ENCODE measurements at places on chromosomes 5 and 9.

DNA sequence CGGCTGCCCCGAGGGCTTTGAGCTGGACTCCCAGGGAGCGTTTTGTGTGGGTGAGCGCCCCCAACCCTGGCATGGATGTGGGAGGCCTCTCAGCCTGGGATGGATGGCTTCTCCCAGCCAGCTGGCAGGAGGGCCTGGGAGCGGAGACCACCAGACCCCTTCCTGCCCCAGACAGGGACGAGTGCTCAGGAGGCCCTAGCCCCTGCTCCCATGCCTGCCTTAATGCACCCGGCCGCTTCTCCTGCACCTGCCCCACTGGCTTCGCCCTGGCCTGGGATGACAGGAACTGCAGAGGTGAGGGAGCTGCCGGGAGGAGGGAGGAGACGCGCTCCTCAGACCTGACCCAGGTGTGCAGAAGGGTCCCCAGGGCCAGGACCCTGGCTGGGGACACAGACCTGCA is 17.4 kb upstream of the ASS1 start:
- no peak for DNase-seq

- peak; percentile 86 for DNase-seq
Measured at GRCh38 chr9:124708633-124709291, 62.3 kb downstream of the NR6A1 start.

GRCh38 chr5:63125392-63125791 is 546.8 kb downstream of the LRRC70 start:
- no peak for DNase-seq

- no peak for DNase-seq
Measured at GRCh38 chr5:89967771-89968444, 441.6 kb downstream of the CETN3 start.

DNA sequence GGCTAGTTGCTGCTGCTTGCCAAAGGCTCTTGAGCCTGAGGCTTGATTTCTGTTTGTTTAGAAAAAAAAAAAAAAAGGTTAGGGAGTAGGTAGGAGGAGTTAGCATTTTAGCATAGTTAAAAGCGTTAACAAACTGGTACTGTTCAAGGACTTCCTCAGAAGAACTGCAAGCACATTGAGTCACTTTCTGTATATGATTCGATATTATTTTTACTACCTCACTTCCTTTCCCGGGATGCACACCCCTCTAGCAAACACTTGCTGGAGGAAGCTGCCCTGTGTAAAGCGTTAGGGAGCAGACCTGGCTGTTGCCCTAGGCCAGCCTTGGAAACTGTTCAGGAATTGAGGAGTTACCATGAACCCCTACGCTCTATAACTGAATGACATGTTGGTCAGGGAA is 15.7 kb upstream of the CEP120 start:
- no peak for DNase-seq

GRCh38 chr5:80142996-80143395 is 107.8 kb downstream of the THBS4 start:
- no peak for DNase-seq

GRCh38 chr5:123286891-123287290 is 136.3 kb downstream of the CEP120 start:
- no peak for DNase-seq

DNA sequence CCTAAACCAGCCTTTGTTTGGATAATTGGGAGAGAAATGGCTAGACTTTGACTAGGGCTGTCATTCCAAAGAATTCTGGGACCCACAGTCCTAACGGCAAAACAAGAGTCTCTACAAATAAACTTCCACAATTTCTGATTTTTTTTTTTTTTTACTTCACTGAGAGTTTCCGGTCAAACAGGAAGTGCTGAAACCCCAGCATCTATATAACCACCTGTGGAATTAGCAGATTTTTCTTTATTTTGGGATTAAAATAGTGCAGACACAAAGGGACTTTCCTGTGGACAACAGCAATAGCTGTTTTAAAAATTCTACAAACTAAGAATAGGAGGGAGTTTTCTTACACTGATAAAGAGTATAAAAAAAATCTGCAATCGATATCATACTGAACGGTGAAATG is 157.4 kb downstream of the ARSB start:
- no peak for DNase-seq

DNA sequence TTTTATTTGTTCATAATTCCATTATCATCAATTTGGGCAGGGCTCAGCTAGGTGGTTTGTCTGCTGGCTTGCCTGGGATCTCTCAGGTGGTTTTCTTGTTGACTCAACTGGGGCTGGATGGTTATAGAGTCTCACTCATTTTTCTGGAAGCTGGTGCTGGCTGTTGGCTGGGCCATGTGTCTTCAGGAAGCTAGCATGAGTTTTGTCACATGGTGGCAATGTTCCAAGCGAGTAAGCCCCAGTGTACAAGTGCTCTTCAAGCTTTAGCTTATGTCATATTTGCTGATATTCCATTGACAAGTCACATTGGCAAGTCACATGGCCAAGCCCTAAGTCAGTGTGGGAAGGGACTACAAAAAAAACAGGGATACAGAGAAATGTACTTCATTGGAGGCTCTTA is 2.3 kb upstream of the RASEF start:
- no peak for DNase-seq

DNA sequence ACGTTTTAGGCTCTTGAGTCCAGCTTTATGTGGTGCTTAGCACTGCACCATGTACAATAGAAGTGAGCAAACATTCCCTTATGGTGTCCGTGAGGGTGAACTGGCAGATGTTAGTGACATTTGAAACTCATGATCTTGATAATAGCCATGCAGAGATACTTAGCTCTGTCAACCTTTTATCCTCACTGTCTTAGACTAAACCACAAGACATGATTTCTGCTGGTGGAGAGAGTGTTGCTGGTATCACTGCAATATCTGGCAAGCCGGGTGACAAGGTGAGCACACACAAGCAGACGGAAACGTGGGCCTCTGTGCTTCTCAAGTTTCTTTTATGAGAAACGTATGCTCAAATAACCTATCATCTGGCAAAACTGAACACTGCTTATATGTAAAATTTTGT is 68.4 kb downstream of the CAST start:
- DNase-seq, result no peak

GRCh38 chr9:6978591-6978990 is 220.8 kb downstream of the KDM4C start:
- no peak for DNase-seq

DNA sequence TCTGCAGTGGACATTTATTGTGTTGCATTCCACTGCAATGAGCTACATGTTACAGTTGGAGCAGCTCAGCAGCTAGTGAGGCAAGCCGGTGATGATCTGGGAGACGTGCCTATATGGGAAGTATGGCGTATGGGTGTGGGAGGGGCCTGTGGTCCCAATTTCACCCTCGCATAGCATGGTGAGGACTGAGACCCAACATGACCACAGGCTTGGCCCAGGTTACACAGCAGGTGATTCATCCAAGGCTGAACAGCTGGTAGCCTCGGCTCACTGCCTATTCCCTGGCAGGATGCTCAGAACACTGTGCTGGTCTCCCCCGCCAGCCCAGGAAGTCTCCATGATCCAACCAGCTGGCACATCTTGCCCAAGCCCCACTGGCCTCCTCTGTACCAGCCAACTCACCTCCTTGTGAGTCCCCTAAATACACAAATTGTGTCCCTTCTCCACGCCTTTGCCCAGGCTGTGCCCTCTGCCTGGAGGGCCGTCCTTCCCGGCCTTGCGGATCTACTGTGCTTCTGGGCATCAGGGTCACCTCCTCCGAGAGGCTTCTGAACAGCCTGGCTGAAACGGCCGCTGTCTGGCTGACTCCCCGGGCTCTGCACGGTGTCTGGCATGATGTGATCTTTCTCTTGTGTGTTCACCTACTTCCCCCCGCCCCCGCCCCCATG is 81.4 kb downstream of the NSUN2 start:
- no peak for DNase-seq

- peak; percentile 49 for DNase-seq
Measured at GRCh38 chr5:59039296-59040023, 456.6 kb downstream of the RAB3C start.

DNA sequence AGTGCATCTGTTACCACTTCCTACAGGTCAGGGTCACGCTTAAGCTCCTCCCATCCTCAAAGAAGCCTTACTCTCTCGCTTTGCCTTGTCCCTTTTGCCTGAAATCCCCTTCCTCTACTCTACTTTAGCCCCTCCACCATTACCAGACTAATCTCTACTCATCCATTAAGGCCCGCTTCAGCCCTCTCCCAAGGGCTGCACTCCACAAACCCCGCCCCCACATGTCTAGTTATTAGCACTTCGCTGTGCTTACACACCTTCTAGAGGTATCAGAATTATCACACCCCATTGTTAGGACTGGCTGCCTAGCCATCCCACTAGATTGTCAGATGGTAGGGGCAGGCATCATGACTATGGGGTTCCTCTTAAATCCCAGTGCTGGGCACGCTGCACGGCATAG is 565.7 kb upstream of the WWC1 start:
- no peak for DNase-seq

DNA sequence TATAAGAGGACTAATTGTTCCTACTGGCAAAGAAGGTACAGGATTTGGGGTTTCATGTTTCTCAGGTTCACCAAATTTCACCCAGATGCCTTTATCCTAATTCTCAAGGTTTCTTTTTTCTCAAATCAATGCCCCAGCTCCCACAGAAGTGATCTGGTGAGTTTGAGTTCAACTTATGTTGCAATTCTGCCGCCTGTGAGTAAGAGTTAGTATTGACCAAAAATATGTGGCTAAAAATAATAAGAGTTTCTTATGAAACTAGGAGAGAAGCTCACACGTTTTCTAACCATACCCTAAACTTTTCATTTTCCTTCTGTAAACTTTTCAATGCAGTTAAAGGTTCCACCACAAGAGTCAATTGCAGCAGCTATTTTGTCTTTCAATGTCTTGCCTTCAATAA is 15.1 kb downstream of the SLCO6A1 start:
- DNase-seq, result no peak

DNA sequence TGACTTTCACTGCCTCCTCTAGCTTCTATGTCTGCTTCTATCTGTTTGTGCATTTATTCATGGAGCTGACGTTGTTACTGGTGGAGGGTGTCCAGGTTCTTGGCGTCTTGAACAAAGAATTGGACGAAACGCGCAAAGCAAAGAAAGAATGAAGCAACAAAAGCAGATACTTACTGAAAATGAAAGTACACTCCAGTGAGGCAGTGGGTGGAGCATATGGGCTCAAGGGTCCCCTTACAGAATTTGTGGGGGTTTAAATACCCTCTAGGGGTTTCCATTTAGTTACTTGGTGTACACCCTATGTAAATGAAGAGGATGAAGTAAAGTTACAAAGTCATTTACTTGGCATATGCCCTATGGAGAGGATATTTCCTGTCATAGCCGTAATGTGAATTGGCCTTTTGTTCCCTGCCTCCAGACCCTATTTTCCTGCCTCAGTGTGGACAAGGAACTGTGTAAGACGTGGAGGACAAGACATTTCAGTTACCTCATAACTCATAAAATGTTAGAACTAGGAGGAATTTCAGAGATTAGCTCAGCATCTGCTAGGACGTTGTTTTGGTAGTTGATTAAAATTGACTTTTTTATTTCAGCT is 3.1 kb downstream of the POLR3G start:
- DNase-seq, result no peak

- peak; percentile 5 for DNase-seq
Measured at GRCh38 chr5:163379298-163380155, 57.9 kb upstream of the CCNG1 start.

DNA sequence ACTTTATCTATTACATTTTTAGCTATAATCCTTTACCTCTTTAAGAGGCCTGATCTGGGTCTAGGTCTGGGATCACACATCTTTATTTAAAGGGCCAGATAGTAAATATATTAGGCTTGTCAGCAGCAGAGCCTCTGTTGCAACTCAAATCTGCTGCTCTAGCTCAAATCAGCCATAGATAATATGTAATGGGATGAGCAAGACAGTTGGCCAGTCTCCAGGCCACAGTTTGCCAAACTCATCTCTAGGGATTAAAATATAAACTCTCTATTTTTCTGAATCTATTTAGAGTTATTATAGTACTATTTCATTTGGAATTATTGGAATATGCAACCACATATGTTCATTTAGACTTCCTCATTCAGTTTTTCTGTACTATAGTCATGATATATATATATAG is 115.9 kb upstream of the MINAR2 start:
- DNase-seq, result no peak

GRCh38 chr5:176743136-176743861 is 67.1 kb upstream of the UNC5A start:
- DNase-seq, result no peak

DNA sequence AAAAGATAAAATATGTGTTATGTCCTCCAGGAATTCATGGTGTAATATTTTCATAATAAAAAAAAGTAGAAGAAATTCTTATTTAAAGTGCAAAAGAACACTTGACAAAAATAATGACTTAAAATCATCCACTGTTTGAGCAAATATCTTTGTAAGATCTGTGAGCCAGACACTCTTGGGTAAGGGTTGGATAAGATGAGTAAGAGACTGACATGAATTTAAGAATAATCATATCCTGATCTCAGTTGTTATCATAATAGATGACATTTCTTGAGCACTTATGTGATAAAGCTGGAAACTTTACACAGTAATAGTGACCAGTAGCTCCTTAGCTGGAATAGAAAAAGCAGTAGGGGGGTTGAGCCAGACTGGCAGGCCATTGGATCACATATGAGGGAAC is 40.0 kb upstream of the ADRB2 start:
- no peak for DNase-seq

GRCh38 chr5:95818181-95819147 is 4.1 kb downstream of the GLRX start:
- no peak for DNase-seq

GRCh38 chr9:90891308-90892040 is 89.9 kb downstream of the SYK start:
- DNase-seq, result no peak

DNA sequence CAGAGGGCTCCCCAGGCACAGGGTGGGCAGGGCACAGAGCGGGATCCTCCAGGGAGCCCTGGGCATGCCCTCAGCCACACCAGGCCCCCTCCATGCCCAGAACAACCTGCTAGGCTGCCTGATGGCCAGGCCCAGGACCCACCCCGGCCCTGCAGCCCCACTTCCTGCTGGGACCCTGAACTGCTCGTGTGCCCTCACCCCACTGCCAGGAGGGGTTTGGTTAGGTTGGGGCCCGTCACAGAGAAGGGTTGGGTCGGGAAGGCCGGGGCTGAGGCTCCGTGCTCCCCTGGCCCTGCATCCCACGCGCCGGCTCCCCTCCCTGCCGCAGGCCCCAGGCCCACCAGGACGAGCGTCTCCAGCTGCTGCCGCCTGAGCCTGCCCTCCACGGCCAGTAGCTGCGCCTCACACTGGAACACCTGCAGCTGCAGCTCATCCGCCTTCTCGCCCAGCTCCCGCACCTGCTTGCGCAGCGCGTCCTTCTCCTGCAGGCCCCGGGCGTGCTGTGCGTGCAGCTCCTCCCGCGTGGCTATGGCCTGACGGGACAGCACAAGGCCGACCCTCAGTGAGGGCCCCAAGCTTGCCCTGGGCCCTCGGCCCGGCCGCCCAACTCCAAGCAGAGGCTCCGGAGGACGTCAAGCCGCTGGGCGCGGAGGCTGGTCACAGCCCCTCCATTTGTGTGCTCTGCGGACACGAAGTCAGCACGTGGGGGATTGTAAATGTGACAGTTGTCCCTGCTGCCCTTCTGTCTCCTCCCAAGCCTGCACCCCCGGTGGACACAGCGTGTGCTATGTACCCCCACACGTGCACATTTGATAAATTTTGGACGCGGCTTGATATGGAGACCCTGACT is 4.0 kb upstream of the DNLZ start:
- no peak for DNase-seq

- no peak for DNase-seq
Measured at GRCh38 chr9:133891741-133892140, 100.4 kb downstream of the VAV2 start.

- DNase-seq, result no peak
Measured at GRCh38 chr9:134533850-134534588, 107.6 kb upstream of the COL5A1 start.

Measured in HS-27A (cell line).